ENCODE measurements at places on chromosomes 7 and 10. TPM values are rescaled to one million over a fixed set of nuclear protein-coding genes. Genes with fewer than 3 reads are reported as not detected.

DNA sequence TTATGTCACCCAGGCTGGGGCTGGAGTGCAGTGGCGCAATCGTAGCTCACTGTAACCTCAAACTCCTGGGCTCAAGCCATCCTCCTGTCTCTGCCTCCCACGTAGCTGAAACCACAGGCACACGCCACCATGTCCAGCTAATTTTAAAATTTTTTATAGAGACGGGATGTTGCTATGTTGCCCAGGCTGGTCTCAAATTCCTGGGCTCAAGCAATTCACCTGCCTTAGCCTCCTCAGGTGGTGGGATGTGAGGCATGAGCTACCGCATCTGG is 123.2 kb upstream of the PARD3 start:
- H3K4me1 ChIP-seq: peaks cover 5% of the 10 kb centered on the region
- no peak overlapping the region for H3K27ac ChIP-seq
- H3K36me3 ChIP-seq: no peaks in the 10 kb centered on the region
- no peaks in the 10 kb centered on the region for H3K27me3 ChIP-seq
- DNase-seq: no peak

DNA sequence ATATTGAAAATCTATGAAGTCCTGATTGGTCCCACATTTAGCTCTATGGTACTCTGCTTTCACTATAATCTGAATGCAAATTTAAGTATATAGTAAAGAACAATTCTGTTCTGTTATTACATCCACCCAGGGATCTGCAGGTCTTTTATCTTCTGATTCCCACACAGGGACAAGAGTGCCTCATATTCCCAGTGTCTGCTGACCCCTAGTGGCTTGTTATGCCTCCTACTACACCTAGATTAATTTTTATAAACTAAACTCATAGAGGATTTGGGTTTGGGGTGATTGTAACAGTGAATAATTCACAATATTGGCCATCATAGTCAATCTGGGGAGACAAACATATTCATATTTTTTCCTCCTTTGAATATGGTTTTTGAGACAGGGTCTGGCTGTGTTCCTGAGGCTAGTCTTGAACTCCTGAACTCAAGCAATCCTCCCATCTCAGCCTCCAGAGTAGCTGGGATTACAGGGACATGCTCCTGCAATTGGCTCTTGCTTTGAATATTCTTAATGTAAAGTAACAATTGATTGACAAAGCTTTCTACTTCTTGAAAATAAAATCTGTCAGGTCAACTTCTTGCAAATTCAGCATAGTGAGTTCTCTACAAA is 282.1 kb downstream of the KCND2 start:
- H3K4me3 ChIP-seq: no peak overlapping the region
- no peaks in the 10 kb centered on the region for H3K36me3 ChIP-seq
- H3K4me1 ChIP-seq: no peaks in the 10 kb centered on the region

DNA sequence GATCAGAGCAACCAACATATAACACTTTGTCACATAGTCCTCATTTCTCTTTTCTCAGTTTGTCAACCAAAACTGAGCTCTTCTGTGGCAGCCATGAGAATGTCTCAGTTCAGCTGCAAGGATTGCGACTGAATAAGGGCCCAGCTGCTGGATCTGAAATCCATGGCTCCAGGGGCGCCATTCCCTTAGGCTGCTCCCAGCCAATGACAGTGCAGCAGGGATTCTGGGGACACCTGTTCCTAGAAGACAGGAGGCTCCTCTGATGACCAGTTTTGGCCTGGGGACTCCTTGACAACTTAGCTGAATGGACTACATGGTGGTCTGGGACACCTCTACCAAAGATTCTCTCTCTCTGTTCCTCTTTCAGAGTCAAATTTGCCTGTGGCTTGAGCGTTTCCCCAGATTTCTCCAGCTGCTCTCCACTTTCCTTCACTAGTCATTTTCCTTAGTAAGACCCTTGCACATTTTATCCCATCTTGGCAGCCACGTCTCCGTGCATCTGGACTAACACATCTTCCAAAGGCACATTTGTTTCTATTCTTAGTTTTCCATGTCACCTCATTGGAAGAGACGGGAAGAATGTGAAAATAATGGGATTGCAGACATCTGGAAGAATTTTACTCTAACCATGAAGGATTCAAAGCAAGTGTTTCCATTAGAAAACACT is 28.1 kb upstream of the KIF5B start:
- H3K36me3 ChIP-seq: no peaks in the 10 kb centered on the region
- no peak overlapping the region for H3K4me3 ChIP-seq
- DNase-seq: peak; percentile 98
- H3K27me3 ChIP-seq: no peaks in the 10 kb centered on the region
- H3K4me1 ChIP-seq: peaks cover 5% of the 10 kb centered on the region
- H3K27ac ChIP-seq: peak overlapping the region; percentile 74

GRCh38 chr7:137546671-137547070 is 203.1 kb upstream of the PTN start:
- no peaks in the 10 kb centered on the region for H3K36me3 ChIP-seq
- no peak overlapping the region for H3K4me3 ChIP-seq
- DNase-seq: no peak
- no peaks in the 10 kb centered on the region for H3K4me1 ChIP-seq
- no peaks in the 10 kb centered on the region for H3K27me3 ChIP-seq

DNA sequence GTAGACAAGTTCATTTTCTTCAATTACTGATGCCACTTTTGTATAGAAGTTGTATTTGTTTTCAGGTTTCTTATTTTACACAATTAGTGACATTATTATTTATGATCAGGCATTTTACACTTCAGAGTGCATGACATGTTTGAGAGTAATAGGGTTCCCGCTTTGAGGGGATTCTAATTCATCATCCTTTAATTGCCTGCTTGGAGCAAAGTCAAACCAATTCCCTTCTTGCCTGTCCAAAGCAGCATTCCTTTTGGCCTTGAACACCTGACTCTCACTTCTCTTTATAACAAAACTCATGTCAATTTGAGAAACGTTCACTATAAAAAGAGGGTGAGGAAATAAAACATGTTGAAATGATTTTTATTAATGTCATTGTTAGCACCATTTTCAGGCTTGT is 1149.4 kb downstream of the NXPH1 start:
- H3K4me1 ChIP-seq: no peaks in the 10 kb centered on the region
- no peak overlapping the region for H3K27ac ChIP-seq
- H3K36me3 ChIP-seq: no peaks in the 10 kb centered on the region
- H3K4me3 ChIP-seq: no peak overlapping the region
- no peaks in the 10 kb centered on the region for H3K27me3 ChIP-seq
- DNase-seq: no peak

DNA sequence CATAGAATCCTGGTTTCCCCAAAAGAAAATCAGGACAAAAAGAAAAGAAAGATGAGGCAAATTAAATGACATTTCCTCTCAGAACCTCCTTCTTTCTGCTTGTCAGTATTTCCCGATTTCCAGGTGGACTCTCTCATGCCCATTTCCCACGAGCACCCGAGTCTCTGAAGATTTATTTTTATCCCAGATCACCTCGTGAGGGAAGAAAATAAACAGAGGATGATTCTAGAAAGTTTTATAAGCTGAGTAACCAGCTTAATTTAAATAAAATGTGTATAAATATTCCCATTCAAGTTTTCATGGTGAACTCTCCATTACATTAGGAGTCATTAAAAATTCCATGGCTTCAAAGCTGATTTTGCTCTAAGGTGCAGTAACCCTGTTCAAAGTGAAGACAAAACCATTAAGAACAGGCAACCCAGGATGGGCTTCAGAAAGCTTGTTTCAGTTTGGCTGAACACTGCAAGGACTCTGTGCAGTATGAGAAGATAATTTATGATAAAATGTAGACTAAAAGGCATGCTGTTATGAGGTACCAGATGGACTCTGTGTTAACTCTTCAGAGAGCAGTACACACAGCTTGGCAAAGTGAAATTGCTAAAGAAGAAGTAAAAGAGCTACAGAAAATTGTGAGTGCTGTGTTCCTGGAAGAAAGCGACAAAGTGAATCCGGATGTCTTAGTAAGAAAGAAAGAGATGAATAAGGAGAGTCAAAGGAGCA is 521.3 kb upstream of the LRRN3 start:
- DNase-seq: no peak
- no peaks in the 10 kb centered on the region for H3K4me1 ChIP-seq
- no peaks in the 10 kb centered on the region for H3K27me3 ChIP-seq
- H3K4me3 ChIP-seq: no peak overlapping the region
- no peaks in the 10 kb centered on the region for H3K36me3 ChIP-seq
- H3K27ac ChIP-seq: no peak overlapping the region

OR6V1 gene
- total RNA-seq: not detected

TRDMT1 gene
- 8.7 TPM for total RNA-seq
